ENCODE measurements at places on chromosomes 6 and 20. TPM values are rescaled to one million over a fixed set of nuclear protein-coding genes. Genes with fewer than 3 reads are reported as not detected.

Gene ZNF311
- total RNA-seq, result not detected

Gene GGTLC1
- not detected for total RNA-seq

Gene SEMG1
- not detected for total RNA-seq

Gene LGSN
- 0.76 TPM for total RNA-seq
